Germinal center (tissue), 1 donor: ENCODE measurements at places on chromosomes 2 and 18.

DNA sequence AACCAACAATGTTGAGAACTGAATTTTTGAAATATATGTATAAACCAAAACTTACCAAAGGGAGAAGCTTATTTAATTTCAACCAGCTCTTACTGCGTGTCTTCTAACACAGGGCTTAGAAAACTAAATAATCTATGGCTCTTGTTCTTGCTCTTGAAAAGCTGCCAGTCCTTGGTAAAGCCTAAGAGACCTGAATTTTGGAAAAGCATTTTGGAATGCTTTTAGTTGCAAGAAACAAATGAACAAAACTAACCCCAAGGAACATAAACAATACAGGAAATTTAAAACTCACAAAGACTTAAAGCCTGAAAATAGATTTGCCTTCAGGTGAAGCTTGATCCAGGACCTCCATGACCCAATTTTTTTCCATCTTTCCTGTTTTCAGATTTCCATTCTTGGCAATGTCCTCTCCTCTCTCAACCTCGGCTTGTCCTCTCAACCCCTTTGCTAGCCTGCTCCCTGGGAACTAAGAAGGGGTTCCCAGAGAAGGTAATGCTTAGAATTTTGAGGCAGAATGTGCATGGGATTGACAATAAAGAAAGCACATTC, 169.8 kb upstream of the NCK2 start:
- no peak for DNase-seq

DNA sequence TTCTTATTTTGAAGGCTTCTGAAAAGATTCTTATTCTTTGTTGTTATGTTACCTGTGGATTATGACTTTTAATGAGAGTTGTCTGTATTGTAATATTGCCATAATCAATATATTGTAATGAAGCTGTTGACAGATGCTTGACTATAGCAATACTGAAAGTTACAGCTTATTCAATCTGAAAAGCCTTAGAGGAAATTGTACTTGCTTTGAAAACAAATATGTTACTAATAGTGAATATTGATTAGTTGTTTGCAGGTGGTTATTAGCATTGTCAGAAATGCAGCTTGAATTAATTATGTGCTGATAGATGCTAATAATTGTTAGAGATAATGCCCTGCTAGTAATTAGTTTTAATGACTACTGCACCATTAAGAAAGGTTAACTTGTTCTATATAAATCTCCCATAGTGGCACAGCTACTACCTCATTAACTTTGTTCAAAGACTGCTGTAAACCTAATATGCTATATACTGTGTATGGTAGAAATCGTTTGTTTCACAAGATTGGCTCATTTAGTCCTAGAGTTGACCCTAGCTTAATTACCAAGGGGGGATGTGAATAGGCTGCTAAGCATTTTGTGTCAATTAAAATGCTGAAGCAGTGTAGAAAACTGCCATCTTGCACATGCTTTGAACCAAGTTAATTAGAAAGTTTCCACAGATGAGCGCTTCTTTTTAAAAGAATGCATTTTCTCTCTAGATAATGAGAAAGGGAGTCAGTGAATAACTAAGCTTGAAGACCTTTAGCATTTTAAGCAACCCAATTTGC, 30.5 kb downstream of the SLC39A10 start:
- DNase-seq: no peak

GRCh38 chr18:10147752-10148151, 233.9 kb downstream of the VAPA start:
- DNase-seq: no peak

- DNase-seq: no peak
Observed at GRCh38 chr2:79640001-79640400, 127.2 kb downstream of the CTNNA2 start.

DNA sequence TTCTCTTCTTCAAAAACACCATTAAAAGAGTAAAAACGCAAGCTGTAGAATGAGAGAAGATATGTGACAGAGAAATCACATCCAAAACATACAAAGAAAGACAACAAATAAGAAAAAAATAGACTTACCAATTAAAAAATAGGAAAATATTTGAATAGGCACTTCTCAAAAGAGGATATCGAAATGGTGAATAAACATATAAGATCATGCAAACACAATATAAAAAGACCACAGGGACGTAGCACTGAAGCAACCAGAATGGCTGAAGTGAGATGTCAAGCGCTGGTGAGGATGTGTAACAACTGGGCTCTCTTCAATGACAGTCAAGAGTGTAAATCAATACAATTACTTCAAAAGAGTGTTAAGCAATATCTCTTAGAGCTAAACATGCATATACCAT, 202.3 kb downstream of the ZBTB7C start:
- DNase-seq: no peak

DNA sequence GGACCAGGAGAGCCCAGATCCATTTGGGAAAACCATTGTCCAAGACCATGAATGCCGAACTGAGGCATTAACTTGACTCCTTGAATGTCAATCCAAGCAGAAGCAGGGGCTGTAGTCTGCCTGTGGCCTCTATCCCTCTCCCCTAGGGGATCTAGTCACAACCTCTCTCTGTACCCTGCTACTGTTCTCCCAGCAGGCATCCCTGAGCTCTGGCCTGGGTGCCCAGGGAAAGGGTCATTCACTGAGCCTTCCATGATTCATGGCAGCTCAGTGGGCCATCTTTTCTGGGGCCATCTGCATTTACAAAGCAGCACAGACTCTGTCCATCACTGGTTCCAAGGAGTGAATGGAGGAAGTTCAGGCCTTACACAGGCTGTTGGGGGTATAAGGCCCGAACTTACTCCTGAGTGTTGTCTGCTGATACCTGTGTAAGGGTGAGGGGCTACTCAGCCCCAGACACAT, 151.8 kb downstream of the ZFP36L2 start:
- DNase-seq: no peak
